Smooth muscle cell of the coronary artery (primary cell): ENCODE measurements at places on chromosomes 7 and 10. TPM values are rescaled to one million over a fixed set of nuclear protein-coding genes. Genes with fewer than 3 reads are reported as not detected.

TAS2R39 gene
- 0.35 TPM in 1 of 2 replicates, not detected in the other for total RNA-seq

FZD1 gene
- 2.7 and 31.7 TPM in 2 replicates for total RNA-seq

CPA2 gene
- total RNA-seq = 0.08 TPM in 1 of 2 replicates, not detected in the other

HOXA9 gene
- not detected in 2 replicates for total RNA-seq

NME8 gene
- total RNA-seq = not detected in 2 replicates

NPTX2 gene
- 0.15 and 6.0 TPM in 2 replicates for total RNA-seq

UPK3BL2 gene
- total RNA-seq = 1.3 and 2.2 TPM in 2 replicates

ZNF239 gene
- 3.7 and 6.9 TPM in 2 replicates for total RNA-seq

C10orf67 gene
- total RNA-seq = not detected in 2 replicates

FFAR4 gene
- total RNA-seq = not detected in 2 replicates

TMEM184A gene
- total RNA-seq = 0.53 TPM in 1 of 2 replicates, not detected in the other

TMEM106B gene
- 28.6 and 31.4 TPM in 2 replicates for total RNA-seq

LBX1 gene
- total RNA-seq = not detected in 2 replicates

EVX1 gene
- total RNA-seq = not detected in 2 replicates

IL6 gene
- total RNA-seq = 32.2 and 60.7 TPM in 2 replicates

RBM48 gene
- total RNA-seq = 7.7 and 12.9 TPM in 2 replicates

CALD1 gene
- 270 and 510 TPM in 2 replicates for total RNA-seq

GLI3 gene
- 2.2 and 3.2 TPM in 2 replicates for total RNA-seq

RELN gene
- total RNA-seq = 0.08 and 1.5 TPM in 2 replicates

CHST3 gene
- 15.3 and 32.2 TPM in 2 replicates for total RNA-seq

PTPN12 gene
- 16.5 and 20.1 TPM in 2 replicates for total RNA-seq

PGAM2 gene
- 0.75 and 2.5 TPM in 2 replicates for total RNA-seq

TEX36 gene
- not detected in 2 replicates for total RNA-seq

CYP26C1 gene
- 0.23 TPM in 1 of 2 replicates, not detected in the other for total RNA-seq

SMKR1 gene
- 1.1 TPM in 1 of 2 replicates, not detected in the other for total RNA-seq

VCL gene
- total RNA-seq = 108 and 162 TPM in 2 replicates

CYP3A7 gene
- total RNA-seq = 0.23 TPM in 1 of 2 replicates, not detected in the other

OPALIN gene
- total RNA-seq = not detected in 2 replicates

HECW1 gene
- 2.2 TPM in 1 of 2 replicates, not detected in the other for total RNA-seq

SFXN4 gene
- total RNA-seq = 6.9 and 8.0 TPM in 2 replicates

WDR86 gene
- 0.08 and 1.1 TPM in 2 replicates for total RNA-seq

MEIG1 gene
- total RNA-seq = 0.94 TPM in 1 of 2 replicates, not detected in the other

RPEL1 gene
- total RNA-seq = 0.08 and 0.12 TPM in 2 replicates

TACR2 gene
- total RNA-seq = 0.15 and 0.35 TPM in 2 replicates

NPFFR1 gene
- not detected in 2 replicates for total RNA-seq

EPHA1 gene
- not detected in 2 replicates for total RNA-seq

GNG11 gene
- 2.8 and 48.6 TPM in 2 replicates for total RNA-seq

C7orf57 gene
- total RNA-seq = not detected in 2 replicates

PLEKHA1 gene
- 11.8 and 21.3 TPM in 2 replicates for total RNA-seq

STEAP4 gene
- 0.08 and 15.0 TPM in 2 replicates for total RNA-seq

TBX20 gene
- 1.9 and 13.5 TPM in 2 replicates for total RNA-seq

ACHE gene
- total RNA-seq = 0.38 TPM in 1 of 2 replicates, not detected in the other

EGFR gene
- 29.3 and 35.5 TPM in 2 replicates for total RNA-seq

EIF3B gene
- total RNA-seq = 140 and 165 TPM in 2 replicates

VWA2 gene
- total RNA-seq = 0.08 and 0.23 TPM in 2 replicates

VWDE gene
- total RNA-seq = 0.08 TPM in 1 of 2 replicates, not detected in the other

C10orf62 gene
- total RNA-seq = 0.08 TPM in 1 of 2 replicates, not detected in the other

ZNF92 gene
- 1.3 and 8.0 TPM in 2 replicates for total RNA-seq

TAC1 gene
- not detected in 2 replicates for total RNA-seq

CYP2C19 gene
- total RNA-seq = not detected in 2 replicates

TCAF2 gene
- 1.4 and 2.1 TPM in 2 replicates for total RNA-seq

IQCE gene
- 6.1 and 9.9 TPM in 2 replicates for total RNA-seq

SNCG gene
- total RNA-seq = 48.3 and 77.0 TPM in 2 replicates

CHAT gene
- total RNA-seq = not detected in 2 replicates

VWC2 gene
- not detected in 2 replicates for total RNA-seq
